Pancreas (tissue), 10 donors: ENCODE measurements at places on chromosomes 16 and 17. TPM values are rescaled to one million over a fixed set of nuclear protein-coding genes. Genes with fewer than 3 reads are reported as not detected.

The RAI1 gene
- polyA plus RNA-seq = 21.1 TPM

The CTRB1 gene
- 23,150 TPM for polyA plus RNA-seq

The LRRC37A3 gene
- polyA plus RNA-seq = 6.8 TPM

The PRR15L gene
- 59.9 TPM for polyA plus RNA-seq

The CACNA1H gene
- polyA plus RNA-seq = 20.5 TPM

The EPOP gene
- polyA plus RNA-seq = 1.4 TPM

The DRC7 gene
- 2.0 TPM for polyA plus RNA-seq

The RAB26 gene
- 255 TPM for polyA plus RNA-seq

The WNT3 gene
- 0.31 TPM for polyA plus RNA-seq

The KRT12 gene
- not detected for polyA plus RNA-seq

The CIBAR2 gene
- polyA plus RNA-seq = 0.05 TPM

The CCL2 gene
- 293 TPM for polyA plus RNA-seq
